ENCODE measurements at places on chromosomes 5 and 9.

GRCh38 chr5:143679777-143680176 lies 132.2 kb upstream of the HMHB1 start:
- DNase-seq: no peak

DNA sequence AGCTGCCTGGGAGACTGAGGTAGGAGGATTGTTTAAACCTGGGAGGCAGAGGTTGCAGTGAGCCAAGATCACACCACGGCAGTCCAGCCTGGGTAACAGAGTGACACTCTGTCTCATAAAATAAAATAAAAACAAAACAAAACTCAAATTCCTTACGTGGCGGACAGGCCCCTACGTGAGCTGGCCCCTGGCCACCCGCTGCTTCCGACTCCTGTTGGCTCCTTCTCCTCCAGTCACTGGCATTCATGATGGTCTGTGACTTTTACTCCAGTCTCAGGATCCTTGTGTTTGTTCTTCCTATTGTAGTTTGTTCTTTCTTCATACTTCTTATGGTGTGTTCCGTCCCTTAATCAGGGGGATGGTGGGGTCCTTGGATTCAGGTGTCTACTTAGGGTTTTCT lies 28.5 kb upstream of the ZFR start:
- no peak for DNase-seq

DNA sequence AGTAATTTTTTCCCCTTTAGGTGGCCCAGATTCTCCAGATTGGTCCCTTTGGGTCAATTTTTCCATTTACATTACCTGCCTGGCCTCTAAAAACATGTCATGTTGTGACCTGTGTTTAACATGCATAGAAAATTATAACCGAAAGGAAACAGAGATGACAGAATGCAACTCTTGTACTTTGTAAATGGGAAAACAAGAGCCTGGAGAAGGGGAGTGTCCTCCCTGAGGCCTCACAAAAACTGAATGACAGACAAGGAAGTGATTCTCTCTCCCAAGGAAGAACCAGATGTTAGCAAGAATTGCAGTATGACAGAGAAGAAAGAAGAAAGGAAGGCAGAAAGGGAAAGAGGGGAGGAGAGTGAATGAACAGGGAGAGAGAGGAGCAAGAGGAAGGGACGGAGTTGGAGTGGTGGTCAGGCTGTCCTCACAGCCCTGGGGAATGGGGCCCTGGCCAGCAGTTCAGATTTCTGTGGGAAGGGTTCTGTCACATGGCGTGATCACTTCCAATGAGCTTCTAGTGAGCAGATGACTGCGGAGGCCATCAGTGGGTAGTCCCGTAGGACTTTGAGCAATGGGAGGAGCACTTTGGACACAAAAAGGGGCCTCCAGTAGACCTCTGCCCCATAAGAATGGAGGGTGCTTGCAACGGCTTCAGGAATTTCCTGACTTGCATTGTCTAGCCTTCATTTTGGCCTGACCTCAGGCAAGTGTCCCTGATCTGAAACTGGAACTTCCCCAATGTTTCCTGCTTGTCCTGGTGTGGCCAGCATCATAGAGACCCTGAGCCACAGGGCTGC lies 31.6 kb downstream of the ABLIM3 start:
- no peak for DNase-seq

GRCh38 chr9:84711936-84712335 lies 42.4 kb downstream of the NTRK2 start:
- DNase-seq: no peak

GRCh38 chr5:138650196-138650595 lies 75.0 kb upstream of the HSPA9 start:
- no peak for DNase-seq

DNA sequence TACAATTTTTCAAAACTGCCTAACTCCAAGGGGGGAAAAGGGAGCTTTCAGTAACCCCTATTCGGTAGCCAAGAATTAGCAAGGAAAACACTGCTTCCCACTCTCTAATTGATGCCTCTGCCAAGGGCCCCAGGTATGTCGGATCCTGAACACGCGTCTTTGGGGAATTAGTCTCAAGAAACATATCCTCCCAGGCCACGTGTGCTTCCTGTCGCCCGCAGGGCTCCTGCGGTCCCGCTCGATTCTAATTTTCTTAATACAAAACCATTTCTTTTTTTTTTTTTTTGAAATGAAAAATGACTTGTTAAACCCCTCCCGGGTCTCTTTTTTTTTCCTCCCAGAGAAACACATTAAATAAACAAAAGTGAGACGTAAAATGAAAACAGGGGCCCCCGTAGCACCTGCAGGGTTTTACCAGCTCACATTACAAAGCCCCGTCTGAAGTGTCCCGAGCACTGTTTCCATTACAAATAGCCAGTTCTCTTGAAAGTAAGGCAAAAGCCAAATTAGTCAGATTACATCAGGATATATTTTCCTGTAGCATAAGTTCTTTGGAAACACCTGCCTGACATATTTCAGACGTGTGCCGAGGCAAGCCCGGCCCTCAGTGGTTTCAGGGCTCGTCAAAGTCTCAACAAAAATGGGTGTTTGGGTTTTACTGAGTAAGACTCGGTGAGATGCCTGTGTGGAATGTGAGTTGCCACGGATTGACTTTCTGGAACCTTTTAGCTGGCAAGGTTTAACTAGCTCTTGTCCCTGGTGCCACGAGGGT lies 21.5 kb downstream of the SMIM23 start:
- no peak for DNase-seq

Data from activated gamma-delta T cell treated with anti-CD3 and anti-CD28 coated beads, Interleukin-2, amount 50 U/mL, for 16 hours (primary cell).